ENCODE measurements at places on chromosomes 3 and 15.

DNA sequence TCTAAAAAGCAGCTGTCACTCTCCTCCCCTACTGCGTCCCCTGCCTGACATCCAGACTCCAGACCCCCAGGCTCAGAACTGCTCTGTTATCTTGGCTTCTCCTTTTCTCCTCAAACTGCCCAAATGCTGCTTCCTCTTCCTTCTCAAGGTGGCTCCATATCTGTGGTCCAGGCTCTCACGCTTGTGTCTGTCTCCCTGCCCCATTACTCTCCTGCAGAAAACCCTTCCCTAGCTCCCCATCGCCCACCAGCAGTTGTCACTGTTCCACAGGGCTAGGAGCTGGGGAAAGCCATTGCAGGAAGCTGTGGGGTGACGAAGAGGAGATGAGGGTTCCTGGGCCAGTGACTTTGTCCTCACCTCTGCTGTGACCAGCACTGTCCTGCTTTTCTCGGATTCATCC lies 30.7 kb upstream of the CGNL1 start:
- DNase-seq: no peak

DNA sequence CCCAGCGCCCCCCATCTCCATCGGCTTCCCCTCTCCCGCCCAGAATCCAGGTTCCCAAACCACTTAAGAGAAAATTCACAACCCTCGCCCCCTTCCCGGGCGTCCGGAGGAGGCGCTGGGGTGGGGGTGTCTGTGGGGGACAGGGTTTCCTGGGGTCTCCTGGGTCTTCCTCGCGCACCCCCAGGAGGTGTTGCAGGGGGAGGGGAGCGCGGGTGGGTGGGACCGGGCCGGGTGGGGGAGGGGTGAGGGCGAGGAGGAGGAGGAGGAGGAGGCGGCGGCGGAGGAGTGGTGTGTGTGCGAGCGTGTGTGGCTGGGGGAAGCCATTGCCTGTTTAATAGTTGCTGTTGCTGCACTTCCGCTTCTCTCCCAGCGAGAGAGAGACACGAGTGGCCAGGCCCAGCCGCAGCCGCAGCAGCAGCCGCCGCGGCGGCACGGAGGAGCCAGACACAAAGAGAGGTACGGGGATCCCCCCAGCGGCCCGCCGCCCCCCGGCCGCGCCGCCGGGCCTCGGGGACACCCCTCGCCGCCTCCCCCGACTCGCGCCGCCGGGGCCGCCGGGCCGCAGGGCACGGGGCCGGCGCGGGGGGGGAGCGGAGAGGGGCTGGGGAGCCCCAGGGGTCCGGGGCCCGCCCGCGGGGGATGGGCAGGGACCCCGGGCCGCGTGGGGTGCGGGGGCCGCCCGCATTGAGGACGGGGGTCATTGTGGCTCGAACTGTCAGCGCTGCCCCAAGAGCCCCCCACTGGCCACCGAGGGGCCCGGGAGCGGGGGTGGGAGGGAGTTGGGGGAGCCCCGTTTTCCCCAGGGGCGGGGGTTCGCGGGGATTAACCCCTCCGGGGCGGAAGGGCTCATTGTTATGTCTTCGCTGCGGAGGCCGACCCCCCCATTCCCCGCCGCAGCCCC lies at the start of gene UBE2E1:
TSS of gene UBE2E1 (plus strand) at position 323 of the 901 bp plus-strand sequence. CDS start 1,315 bp downstream, outside the sequence.
- peak; percentile 9 for DNase-seq

GRCh38 chr3:40930756-40931155 lies 268.5 kb upstream of the CTNNB1 start:
- no peak for DNase-seq

DNA sequence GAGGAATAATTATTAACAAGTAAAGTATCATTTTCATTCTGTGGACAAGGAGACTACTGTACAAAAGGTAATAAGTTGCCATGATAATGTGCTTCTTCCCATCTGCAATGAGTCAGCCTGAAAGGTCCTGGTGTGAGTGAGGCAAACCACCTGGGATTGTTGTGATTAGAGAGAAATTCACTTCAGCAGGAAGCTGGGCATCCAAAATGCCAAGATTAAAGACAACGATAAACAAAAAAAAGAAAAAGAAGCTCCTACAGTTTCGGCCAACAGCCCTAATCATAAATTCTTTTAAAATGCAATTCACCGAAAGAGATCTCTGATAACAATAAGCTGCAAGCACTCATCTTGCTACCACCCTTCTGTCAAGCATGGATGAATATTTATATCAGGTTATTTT lies 507.8 kb downstream of the TUSC7 start:
- no peak for DNase-seq

- no peak for DNase-seq
Measured at GRCh38 chr15:48550822-48551525, 94.5 kb downstream of the FBN1 start.

- no peak for DNase-seq
Measured at GRCh38 chr15:44489464-44489863, 47.5 kb upstream of the EIF3J start.

DNA sequence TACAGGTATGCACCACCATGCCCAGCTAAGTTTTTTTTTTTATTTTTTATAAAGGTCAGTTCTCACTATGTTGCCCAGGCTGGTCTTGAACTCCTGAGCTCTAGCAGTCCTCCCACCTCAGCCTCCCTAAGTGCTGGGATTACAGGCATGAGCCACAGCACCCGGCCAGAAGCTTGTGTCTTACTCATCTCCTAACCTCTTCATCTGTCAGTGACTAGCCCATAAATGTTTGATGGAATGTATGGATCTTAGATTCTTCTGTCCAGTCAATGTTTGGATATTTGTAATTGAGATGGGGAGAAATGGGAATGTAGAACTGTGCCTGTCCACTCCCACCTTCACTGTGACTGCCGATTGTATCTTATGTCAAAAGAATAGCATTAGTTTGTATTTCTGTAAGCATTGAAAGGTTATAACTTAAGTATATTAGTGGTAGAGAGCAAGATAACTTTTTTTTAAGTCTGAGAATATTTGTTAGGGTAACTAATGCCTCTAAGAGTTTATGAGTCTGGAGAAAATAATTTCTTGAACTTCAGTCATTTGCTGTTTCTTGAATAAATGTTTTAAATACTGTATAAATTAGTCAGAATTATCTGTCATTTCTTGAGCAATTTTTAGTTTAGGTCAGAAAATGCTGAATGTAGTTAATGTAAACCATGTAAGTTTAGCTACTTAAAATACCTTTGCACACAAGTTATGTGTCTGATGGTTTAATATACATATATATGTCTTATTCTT lies 215.3 kb upstream of the CGNL1 start:
- no peak for DNase-seq

- DNase-seq: no peak
Measured at GRCh38 chr15:100308213-100308600, 33.6 kb downstream of the ADAMTS17 start.

DNA sequence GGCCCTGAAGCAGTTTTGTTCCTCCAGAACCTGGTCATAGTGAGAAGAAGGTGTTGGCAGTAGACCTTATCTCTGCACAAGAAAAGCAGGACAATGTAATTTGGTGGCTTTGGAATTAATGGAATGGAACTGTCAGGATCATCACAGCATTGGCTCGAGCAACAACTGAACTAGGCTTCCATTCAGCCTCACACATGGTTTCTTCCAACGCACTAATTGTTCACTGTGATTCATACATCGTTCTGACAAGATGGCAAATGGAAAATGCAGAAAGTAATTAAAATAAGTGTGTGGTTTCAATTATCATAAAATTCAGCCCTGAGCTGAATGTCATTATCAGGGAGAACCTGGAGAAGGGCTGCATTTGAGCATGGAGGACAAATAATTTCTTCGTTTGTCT lies 80.6 kb downstream of the MFSD1 start:
- DNase-seq: peak; percentile 64

- no peak for DNase-seq
Measured at GRCh38 chr15:78937132-78937739, 7.6 kb downstream of the CTSH start.

DNA sequence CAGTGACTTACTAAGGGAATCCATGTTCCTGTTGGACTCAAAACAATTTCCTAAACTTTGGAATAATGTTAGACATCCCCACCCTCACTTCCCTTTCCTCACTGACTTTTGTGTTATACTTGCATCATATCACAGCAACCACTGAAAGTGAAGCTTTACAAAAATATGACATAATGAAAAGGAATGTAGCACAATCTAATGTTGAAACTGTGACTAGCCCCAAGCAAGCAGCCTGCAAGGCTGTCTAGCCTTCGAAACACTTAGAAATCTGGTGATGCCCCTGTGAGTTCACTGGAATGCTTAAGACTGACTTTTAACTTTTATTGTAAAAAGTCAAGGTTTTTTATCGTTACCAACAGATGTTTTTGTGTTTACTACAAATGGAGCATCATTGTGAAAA lies 203.7 kb upstream of the ZNF385D start:
- DNase-seq: no peak

Data from NCI-H1105 treated with DMSO at 0.1 percent for 48 hours (cell line).